NCI-H1092 (cell line): ENCODE measurements at places on chromosomes 13 and 19.

DNA sequence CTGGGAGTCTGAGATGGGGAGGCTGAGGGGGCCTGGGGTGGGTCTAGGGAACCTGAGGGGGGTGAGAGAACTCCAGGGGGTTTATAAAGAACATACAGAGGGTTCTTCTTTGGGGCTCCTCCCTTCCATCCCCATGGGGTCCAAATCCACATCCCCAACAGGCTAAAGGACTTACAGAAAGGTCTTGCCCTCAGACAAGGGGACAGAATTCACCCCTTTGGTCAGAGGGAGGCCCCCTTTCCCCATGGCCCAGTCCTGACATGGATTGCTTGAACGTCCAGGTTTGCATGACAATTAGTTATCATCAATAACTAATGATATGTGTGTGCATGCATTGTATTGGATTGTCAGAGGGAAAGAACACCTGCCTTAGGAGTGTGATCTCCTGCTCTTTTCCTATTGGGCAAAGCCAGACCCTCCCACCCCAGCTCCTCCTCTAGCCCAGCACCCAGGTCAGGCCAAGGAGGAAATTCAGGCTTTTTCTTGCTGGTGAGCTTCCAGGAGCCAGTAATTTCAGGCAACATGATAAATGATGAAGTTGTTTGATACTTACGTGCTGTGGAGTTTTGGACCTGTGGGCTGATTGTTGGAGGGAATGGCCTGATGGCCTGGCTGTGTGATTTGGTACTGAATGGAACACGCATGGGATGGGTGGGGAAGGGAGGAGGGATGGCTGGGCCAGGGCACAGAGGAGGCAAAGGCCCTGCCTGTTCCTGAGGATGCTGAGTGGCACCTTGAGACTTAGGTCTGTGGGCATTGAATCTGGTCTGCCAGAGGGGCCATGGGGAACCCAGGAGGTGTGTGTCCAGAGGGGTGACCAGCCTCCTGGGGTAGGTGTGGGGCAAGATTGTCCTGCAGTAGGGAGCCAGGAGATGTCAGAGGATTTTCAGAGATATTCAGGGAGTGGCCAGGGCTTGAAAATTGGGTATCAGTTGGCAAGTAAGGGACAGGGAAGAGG, 1.1 kb downstream of the KLHL26 start:
- DNase-seq, result no peak

GRCh38 chr13:95174517-95174916, 126.7 kb downstream of the ABCC4 start:
- no peak for DNase-seq

DNA sequence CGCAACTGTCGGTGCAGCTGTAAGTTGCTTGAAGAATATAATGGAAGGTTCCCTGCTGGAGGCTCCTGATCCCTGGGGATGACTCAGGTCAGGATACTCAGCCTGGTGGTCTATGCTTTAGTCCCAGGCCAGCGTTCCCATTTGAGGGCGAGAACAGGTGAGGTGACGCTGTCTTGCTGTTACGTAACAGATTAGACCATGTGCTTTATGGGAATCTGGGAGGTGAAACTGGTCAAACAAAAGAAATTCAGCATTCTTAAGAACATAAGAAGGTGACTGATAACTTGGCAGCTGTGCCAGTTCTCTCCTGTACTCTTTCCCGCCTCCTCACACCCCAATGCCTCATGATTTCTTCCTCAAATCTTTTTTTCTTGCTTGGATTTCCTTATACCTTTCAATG, at the start of gene CXCL17:
Gene CXCL17, minus strand, starts transcription at position 114 of the 400 bp plus-strand sequence. CDS start 114 bp downstream, outside the sequence.
- no peak for DNase-seq

GRCh38 chr13:113841353-113841650, 22.6 kb downstream of the GAS6 start:
- DNase-seq, result no peak

DNA sequence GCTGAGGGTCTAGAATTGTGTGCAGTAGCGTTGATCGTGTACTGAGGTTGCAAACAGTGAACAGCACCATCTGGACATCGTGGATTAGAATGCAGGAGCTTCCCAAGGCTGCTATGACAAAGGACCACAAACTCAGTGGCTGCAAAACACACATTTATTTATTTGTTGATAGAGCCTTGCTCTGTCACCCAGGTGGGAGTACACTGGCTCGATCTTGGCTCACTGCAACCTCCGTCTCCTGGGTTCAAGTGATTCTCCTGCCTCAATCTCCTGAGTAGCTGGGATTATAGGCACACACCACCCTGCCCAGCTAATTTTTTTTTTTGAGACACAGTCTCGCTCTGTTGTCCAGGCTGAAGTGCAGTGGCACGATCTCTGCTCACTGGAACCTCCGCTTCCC, 2.3 kb upstream of the UHRF1 start:
- DNase-seq, result no peak
